ENCODE measurements at places on chromosomes 12 and 14.
A peak's percentile ranks its signal among the peaks of the same experiment; 100 is the strongest.

DNA sequence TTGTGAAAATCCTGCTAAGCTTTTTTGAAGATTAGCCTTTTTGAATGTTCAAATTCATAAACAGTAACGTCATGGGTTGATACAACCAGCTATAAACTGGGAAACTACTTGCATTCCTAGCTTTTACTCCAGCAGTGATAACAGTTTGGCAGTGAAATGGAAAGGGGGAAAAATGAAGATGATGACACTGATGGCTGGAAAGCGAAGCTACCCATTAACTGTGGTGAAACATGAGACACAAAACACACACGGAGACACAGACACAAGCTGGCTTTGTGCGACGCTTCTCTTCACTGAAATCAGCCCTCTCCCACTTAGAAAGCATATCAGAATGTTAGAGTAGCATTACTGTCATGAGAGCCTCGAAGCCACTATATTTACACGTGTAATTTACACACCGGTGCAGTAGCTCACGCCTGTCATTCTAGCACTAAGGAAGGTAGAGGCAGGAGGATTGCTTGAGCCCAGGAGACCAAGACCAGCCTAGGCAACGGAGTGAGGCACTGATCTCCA is 15.7 kb downstream of the VPS37B start:
- no peak for DNase-seq

GRCh38 chr14:96090441-96091148 is 51.4 kb downstream of the C14orf132 start:
- peak; percentile 35 for DNase-seq

- DNase-seq = no peak
Measured at GRCh38 chr12:92619730-92620684, 82.8 kb upstream of the PLEKHG7 start.

DNA sequence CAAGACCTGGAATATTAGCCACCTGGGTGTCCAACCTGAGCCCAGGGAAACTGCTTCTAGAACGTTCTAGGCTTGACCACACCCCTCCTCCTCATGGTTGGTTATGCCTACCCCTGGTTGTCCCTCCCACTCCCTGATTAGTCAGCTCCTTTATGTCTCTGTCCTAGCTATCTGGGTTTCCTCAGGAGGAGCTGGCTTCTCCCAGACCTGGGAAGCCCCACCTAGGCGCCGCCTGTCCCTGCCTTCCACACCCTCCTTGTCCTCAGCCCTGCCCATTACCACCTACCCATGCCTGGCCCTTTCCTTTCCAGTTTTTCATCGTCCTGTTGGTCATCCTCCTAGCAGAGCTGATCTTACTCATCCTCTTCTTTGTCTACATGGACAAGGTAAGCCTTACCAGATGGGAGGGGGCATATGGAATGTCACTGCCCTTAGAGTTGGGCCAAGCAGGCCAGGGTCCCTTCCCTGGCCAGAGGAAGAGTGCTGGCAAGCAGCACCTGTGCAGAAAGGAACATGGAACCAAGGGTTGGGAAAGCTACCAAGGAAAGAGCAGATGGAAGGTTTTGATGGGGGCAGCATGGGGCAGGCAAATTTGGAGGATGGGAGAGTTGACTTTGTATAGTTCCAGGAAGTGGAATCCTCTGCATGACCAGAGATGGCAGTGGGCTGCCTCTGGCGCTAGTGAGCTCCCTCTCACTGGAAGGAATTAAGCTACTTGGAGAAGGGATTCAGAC is 201.7 kb downstream of the TSPAN9 start:
- DNase-seq = no peak

DNA sequence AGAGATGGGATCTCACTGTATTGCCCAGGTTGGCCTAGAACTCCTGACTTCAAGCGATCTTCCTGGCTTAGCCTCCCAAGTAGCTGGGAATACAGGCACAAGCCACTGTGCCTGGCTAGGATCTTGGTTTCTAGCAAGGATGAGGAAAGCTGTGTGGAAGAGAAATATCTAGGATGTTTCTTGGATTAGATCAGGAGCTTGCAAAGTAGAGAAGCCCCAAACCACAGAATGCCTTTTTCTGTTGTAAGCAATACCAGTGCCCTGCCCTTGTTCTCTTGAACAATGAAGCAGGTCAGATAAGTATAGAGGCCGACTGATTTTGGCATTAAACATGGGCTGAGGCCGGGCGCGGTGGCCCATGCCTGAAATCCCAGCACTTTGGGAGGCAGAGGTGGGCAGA is 44.3 kb upstream of the STRN3 start:
- peak; percentile 22 for DNase-seq

DNA sequence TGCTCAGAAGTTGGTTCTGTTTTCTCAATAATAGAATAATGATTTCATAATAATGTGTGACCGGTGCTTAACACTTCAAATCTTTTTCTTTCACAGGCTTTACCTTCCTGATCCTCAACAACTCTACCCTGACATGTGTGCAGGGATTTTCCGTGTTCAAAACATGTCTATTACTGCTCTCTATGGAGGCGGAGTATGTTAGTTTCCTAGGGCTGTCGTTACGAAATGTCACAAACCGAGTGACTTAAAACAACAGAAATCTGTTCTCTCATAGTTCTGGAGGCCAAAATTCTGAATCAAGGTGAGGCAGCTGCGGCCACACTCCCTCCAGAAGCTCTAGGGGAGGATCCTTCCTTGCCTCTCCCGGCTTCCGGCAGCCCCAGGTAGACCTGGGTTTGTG is 186.2 kb upstream of the VASH1 start:
- no peak for DNase-seq

- DNase-seq = no peak
Measured at GRCh38 chr14:68703093-68703492, 89.8 kb downstream of the ZFP36L1 start.

DNA sequence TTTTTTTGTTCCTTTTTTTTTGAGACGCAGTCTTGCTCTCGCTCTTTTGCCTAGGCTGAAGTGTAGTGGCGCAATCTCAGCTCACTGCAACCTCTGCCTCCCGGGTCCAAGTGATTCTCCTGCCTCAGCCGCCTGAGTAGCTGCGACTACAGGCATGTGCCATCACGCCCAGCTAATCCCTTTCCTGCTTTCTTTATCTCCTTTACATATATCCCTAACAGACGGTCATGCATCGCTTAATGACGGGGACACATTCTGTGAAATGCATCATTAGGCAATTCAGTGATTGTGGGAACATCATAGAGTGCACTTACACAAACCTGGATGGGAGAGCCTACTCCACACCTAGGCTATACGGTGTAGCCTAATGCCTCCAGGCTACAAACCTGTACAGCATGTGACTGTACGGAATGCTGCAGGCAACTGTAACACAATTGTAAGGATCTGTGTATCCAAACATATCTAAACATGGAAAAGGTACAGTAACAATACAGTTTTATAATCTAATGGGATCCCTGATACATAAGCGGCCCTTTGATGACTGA is 32.8 kb downstream of the NOS1 start:
- no peak for DNase-seq

DNA sequence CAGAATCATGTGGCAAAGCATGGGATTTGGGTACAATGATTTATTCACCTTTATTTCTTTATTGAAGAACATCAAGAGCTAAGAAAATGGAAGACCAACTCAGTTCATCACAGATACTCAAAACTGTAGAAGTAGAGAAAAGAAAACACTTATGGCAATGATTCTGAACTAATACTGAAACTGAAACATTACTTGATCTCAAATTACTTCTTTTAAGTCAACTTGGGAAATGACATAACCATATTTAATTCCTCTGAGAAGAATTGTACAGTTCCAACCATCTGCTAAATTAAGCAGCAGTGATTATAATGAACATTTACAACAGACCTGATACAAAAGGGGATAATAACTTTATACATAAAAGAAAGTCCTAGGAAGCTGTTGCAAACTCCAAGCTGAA is 466.5 kb downstream of the TMTC2 start:
- DNase-seq = no peak

DNA sequence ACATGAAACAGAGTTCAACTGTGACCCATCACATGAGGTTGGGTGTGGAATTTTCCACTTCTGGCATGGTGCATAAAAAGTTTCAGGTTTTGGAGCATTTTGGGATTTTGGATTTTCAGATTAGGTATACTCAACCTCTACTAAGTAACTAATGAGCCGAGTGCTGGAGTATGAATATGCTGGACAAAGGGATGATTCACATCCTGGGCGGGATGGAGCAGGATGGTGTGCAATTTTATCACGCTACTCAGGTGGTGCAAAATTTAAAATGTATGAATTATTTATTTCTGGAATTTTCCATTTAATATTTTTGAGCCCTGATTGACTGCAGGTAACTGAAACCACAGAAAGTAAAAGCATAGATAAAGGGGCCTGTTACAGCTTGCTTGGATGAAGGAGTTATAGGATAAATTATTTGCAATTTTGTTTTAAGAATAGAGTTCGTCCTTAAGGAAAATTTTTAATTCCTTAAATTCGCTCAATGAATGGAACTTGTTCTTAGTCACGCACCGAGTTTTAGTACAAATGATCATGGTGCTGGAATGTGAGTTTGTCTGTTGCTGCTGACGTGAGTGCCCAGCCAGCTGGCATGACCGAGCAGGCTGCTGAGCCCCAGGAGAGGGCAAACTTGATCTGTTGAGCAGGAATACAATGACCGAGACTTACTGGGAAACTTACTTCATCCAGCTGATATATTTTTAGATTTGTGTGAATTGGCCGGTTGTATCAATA is 176.3 kb downstream of the ESR2 start:
- DNase-seq = no peak

DNA sequence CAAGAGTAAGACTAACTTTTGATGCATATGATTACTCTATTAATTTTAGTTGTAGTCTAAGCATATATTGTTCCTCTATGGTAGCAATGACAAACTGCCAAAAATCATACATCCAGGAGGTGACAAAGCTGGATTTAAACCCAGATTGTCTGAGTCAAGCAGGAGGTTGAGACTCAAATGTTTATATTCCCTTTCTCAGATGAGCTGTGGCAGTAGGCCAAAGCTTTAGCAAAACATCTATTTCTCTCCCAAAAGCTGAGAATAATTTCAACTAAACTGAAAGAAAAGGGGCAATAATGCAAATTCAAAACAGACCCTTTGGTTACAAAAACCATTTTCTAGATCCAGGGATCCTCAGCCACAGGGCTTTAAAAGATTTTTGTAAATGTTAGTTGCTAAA is 173.6 kb downstream of the SEC23A start:
- DNase-seq = no peak

DNA sequence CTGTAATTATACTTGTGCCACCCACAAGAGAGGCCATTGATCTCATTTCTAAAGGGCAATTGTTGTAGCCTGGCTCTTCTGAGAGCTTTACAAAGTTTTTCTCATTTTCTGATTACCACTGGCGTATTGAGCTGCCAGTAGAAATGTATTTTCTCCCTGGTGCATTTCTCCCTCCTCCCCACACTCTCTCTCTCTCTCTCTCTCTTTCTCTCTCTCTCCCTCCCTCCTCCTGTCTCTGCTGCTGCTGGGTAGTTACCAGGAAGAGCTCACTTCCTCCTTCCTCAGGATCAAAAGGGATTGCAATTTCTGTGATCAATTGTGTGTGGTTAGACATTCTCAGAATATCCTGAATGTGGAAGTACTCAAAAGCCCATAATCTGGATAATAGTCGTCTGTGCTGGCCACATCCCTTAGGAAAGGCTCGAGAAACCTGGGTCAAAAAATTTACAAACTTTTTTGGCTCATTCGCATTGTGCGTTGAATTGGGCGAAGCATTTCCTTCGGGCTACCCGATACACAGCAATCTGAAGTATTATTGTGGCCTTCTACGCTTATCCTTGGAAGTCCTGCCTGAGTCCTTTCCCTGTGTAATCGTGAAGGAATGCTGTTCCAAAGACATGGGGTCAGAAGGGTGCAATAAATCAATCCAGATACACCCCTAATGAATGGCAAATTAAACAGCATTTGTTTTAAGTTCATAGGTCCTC is 254.8 kb downstream of the MSRB3 start:
- DNase-seq = no peak

- DNase-seq = no peak
Measured at GRCh38 chr12:68532204-68532886, 78.4 kb upstream of the RAP1B start.

DNA sequence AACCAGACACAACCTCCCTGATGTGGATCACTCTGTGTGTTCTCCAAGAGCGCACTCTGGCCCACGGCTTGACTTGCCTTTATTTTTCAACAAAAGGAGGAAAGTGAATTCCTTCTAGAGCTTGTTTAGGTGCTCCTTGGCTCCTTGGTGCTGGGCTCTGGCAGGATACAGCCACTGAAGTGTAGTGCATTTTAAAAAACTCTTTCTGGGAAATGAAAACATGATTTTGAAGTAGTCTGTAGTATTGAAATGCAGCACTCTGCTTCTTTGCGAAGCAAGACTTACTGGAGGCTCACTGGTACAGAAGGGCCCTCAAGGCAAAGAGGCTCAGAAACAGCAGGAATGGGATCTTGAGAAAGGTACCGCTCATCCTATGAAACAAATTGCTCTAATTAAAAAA is 81.6 kb downstream of the PTCSC3 start:
- DNase-seq = no peak

DNA sequence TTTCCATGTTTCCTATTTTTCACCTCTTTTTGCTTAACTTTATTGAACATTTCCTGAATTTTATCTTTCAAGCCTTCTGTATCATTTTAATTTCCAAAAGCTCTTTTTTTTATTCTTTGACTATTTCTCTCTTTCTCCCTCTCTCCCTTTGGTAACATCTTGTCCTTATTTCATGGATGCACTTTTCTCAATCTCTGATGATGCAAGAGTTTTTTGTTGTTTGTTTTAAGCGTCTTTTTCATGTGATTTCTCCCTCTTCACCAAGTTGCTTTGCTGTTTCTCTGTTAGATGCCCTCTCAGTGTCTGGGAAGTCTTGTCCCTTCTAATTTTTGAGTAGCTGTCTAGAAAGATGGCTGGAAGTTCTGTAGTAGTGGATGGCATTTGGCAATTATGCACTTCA is 62.6 kb downstream of the ANO6 start:
- DNase-seq = no peak

GRCh38 chr12:59080101-59080500 is 159.8 kb upstream of the LRIG3 start:
- DNase-seq = no peak

GRCh38 chr12:47156167-47156736 is 76.5 kb upstream of the AMIGO2 start:
- DNase-seq = no peak

- DNase-seq = no peak
Measured at GRCh38 chr12:57611827-57612710, 834 bp downstream of the ARHGEF25 start.

DNA sequence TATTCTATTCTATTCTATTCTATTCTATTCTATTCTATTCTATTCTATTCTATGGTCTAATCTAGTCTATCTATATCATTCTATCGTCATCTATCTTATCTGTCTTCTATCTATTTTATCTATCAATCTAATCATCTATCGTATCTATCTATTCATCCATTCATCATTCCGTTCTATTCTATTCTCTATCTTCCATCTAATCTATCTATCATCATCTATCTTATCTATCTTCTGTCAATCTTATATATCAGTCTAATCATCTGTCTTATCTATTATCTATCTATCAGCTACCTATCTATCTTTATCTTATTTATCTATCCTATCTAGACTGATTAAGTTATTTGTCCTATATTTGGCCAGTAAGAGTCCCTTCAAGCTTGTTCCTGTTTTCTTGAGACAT is 831.5 kb upstream of the TMEM132C start:
- no peak for DNase-seq

Measured in ELF-1 (cell line).